ENCODE measurements at places on chromosomes 2 and 18.

- DNase-seq: no peak
These were observed 52.6 kb downstream of the GNAL start for GRCh38 chr18:11741505-11742145.

DNA sequence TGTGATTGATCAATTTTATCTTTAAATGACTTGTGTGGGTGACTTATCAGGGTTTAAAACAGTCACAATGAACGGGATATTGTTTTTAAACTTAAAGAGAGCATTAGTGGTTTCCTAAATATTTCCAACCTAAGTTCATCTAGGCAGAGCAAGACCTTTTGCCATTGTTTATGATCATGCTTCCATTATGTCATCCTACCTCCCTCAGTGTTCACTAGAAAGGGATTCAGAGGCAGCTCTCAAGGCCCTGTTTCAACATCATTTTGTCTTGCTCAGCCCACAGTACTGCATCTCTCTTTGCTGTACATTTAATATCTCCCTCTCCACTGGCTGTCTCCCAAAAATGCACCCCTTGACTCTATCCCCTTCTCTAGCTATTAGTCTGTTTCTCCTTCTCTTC is 21.5 kb upstream of the PELI1 start:
- no peak for DNase-seq

DNA sequence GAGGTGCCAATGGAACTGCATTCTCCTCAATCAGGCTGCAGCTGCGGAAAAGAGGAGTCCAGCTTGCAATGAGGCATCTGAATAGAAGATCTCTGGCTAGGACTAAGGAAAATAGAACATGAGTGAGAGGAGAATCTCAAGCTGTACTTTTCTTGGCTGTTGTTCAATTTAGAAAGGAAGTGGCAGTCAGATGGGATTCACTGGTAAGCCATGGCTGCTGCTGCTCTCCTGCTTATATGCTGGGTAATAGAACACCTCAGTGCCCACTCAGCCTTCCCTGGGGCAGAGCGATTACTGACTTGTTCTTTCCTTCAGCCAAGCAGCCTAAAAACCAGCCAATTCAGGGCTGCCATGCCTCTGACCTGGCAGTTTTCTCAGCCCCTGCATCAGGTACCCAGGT is 17.6 kb upstream of the CHST9 start:
- DNase-seq: no peak

GRCh38 chr2:148739454-148740105 is 95.0 kb downstream of the EPC2 start:
- DNase-seq: no peak

DNA sequence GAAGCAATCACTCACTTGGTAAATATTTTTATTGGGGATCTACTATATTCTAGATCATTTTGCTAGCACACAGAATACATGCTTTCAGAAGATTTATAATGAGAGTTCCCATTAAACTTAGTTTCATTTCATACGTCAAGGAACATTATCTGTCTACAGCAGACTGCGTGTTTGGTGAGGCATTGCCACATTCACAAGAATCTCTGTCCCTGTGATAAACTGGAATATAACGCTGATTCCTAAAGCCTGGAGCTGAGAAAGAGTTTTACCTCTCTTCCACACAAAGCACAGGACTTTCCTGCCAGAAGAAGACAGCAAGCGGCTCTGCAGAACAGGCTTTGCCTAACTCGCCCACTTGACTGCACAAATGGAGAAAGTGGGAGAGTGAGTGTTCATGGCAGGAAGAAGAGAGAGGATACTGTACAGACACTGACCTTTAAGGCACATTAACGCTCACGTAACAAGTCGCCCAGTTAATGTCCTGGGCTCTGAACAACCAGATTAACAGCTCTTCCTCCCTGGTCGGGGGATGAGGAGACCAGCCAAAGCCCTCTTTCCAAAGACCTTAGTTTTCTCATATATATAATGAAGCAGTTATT is 356.2 kb downstream of the GPD2 start:
- DNase-seq: no peak

- DNase-seq: no peak
These were observed 434.4 kb downstream of the TNS1 start for GRCh38 chr2:217568289-217568971.

- no peak for DNase-seq
These were observed 2.0 kb downstream of the DNAJC27 start for GRCh38 chr2:24969784-24970183.

- DNase-seq: no peak
These were observed at the start of gene LRP1B for GRCh38 chr2:142131010-142131669. TSS of gene LRP1B (minus strand) at chr2:142131016. CDS start at chr2:142130729, 287 bp downstream.

- no peak for DNase-seq
These were observed 29.1 kb downstream of the DYM start for GRCh38 chr18:49431165-49431962.

GRCh38 chr2:39469807-39470206 is 32.7 kb upstream of the MAP4K3 start:
- no peak for DNase-seq

GRCh38 chr18:63342206-63342605 is 22.6 kb upstream of the BCL2 start:
- DNase-seq: no peak

DNA sequence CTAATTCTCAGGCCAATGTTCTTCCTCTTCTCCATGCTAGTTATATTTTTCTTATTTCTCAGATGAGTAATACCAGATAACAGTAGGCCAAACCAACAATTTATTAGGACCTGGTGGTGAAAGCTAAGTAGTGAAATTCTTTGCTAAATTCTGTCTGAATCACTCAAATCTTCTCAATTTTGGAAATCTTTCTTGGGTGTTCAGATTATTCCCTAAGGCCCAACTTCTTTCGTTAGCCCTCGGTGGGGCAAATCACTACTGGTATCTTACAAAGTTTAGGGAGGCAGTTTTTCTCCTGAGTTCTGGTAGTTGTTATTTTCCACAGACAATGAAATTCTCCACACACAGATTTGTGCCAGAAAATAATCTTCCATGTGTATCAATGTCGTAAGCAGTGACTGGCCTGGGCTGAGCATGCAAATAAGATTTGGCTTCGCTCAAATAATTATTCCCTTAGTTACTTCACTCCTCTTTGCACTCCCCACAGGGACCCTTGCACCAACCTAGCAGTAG is 443.5 kb upstream of the SLC14A2 start:
- no peak for DNase-seq

DNA sequence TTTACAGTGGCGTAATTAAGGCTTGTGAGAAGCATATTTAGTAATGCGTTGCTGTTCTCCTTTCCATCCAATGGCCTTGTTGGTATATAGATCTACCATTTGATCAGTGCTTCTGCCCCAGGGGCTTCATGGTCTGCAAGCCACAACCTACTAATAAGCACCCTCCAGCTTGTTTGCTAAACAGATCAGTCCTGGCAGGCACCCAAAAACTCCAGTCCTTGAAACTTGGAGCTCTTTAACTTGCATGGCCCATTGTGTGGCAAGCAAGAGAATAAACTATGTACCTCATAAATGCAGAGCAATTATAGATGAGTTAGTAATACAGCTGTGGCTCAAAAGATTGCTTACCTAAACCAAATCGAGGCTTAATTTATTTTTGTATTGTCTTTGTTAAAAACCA is 158.5 kb downstream of the FTCDNL1 start:
- no peak for DNase-seq

GRCh38 chr2:98508709-98509066 is 64.0 kb downstream of the INPP4A start:
- DNase-seq: no peak

DNA sequence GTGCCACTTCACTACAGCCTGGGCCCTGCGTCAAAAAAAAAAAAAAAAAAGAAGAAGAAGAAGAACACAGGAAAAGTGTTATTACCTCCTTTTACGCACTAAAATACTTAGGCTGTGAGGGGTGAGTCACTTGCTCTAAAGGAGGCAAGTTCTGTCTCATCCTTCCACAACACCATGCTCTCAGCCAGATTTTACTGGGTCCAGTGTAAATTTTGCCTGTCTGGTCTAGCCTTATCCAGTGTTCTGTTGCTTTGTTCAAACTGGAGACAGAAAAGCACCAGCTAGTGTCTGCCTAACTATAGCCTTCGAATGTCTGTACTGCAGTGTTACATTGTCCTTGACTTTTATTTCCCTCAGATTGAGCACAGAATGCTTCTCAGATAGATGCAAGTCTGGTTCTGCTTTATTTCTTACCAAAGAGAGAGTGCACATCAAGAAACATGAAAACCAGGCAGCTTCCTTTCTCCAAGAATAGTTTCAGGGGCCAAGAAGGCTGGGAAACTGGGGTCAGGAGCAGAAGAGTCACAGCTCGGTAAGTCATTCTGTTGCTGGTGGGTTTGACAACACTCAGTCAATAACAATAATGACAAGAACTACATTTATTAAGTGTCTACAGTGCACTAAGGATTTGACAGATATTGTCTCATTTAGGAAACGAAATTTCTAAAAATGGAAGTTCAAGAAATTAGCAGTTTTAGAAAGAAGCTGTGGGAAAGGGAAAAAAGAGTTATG is 3.1 kb upstream of the MSGN1 start:
- DNase-seq: no peak

- DNase-seq: no peak
These were observed 144.6 kb upstream of the EPHA4 start for GRCh38 chr2:221716426-221717303.

DNA sequence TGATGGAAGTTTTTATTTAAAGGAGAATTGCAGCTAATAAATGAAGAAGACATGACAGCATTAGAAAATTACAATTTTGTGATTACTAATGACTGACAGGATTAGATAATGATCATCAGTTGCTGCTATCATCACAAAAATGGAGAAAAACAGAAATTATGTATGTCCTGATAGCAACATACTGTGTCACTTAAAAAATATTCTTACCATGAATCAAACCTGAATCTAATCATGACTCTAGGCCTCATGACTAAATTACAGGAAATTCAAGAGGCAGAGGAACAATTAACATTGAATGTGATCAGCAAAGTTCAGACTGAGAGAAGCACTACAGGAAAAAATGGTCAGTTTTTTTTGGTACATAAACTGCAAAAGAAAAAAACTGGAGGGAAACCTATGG is 147.8 kb downstream of the PMAIP1 start:
- DNase-seq: no peak

- no peak for DNase-seq
These were observed 116.9 kb downstream of the RND3 start for GRCh38 chr2:150370561-150370960.
